ENCODE measurements at places on chromosomes 6 and 20. TPM values are rescaled to one million over a fixed set of nuclear protein-coding genes. Genes with fewer than 3 reads are reported as not detected.

The MUCL3 gene
- not detected for total RNA-seq

The LST1 gene
- total RNA-seq: not detected

The KCNK5 gene
- 1.0 TPM for total RNA-seq

The STK35 gene
- total RNA-seq: 12.8 TPM

The GMEB2 gene
- 10.4 TPM for total RNA-seq

The OPRM1 gene
- total RNA-seq: not detected

The GJA1 gene
- 50.3 TPM for total RNA-seq

The HLA-DMB gene
- 2.3 TPM for total RNA-seq

The SNX5 gene
- 249 TPM for total RNA-seq

The RPS10 gene
- 2,007 TPM for total RNA-seq

The MCCD1 gene
- not detected for total RNA-seq

The SERPINB6 gene
- total RNA-seq: 144 TPM

The ZNF184 gene
- 3.0 TPM for total RNA-seq

The TRAPPC3L gene
- total RNA-seq: not detected

The RTN4IP1 gene
- total RNA-seq: 9.0 TPM

The ZNF391 gene
- total RNA-seq: 0.36 TPM

The CGA gene
- 0.29 TPM for total RNA-seq

The TP53RK gene
- total RNA-seq: 13.6 TPM

The DSP gene
- total RNA-seq: 48.9 TPM

The BTNL2 gene
- not detected for total RNA-seq

The EBF4 gene
- 2.7 TPM for total RNA-seq

The KHDC1L gene
- total RNA-seq: 0.51 TPM

The EFCAB8 gene
- not detected for total RNA-seq

The PTK6 gene
- 2.7 TPM for total RNA-seq

The STMND1 gene
- total RNA-seq: not detected

The TUBB gene
- 900 TPM for total RNA-seq

The DACT2 gene
- 0.65 TPM for total RNA-seq

The UCKL1 gene
- 29.5 TPM for total RNA-seq

The EYA2 gene
- total RNA-seq: 3.0 TPM

The BYSL gene
- 40.0 TPM for total RNA-seq

The TCP11 gene
- total RNA-seq: not detected

The HLA-DRB5 gene
- not detected for total RNA-seq

The SULF2 gene
- 20.7 TPM for total RNA-seq

The STX7 gene
- total RNA-seq: 24.0 TPM

The RAB23 gene
- 8.2 TPM for total RNA-seq

The SNAP91 gene
- 0.46 TPM for total RNA-seq

The LHFPL5 gene
- not detected for total RNA-seq

The FAM217A gene
- total RNA-seq: not detected

The TGM3 gene
- 0.05 TPM for total RNA-seq

The ARMC12 gene
- 0.46 TPM for total RNA-seq

The C20orf202 gene
- total RNA-seq: not detected

The CASP8AP2 gene
- 6.3 TPM for total RNA-seq

The OR2H1 gene
- total RNA-seq: not detected

The GTF2H4 gene
- total RNA-seq: 23.5 TPM

The BPIFB3 gene
- not detected for total RNA-seq

The ID4 gene
- total RNA-seq: 1.6 TPM

The LY6G6D gene
- not detected for total RNA-seq

The DYNLT2 gene
- total RNA-seq: 0.65 TPM

The SGK2 gene
- total RNA-seq: 11.0 TPM

The FAM50B gene
- total RNA-seq: 3.9 TPM

The RUNX2 gene
- 1.3 TPM for total RNA-seq

The CCDC167 gene
- 41.6 TPM for total RNA-seq

The CST1 gene
- total RNA-seq: 1.2 TPM

The MAP7 gene
- 32.5 TPM for total RNA-seq

The HLA-DOB gene
- total RNA-seq: 0.13 TPM

Measured in A549 treated with RU486 at 1 μM for 4 hours (cell line).